ENCODE measurements at places on chromosomes 11 and 22.

DNA sequence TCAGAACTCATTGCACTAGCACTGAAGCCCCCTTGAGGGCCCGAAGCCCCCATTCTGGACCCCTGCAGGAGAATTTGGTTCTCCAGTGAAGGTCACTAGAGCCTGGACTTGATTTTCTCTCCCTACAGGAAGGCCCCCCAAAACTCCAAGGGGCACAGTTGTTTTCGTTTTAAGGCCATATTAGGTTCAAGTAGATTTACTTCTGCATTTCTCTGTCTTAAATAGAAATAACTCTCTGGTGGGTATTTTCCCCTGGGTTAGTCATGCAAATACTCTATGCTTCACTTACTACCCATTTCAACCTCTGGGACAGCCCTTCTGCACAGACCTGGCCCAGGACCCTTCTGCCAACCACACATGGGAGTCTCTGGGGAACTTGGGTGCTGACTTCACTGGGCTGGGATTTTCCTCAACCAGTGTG lies 41.6 kb downstream of the WEE1 start:
- peak; percentile 38 for DNase-seq

DNA sequence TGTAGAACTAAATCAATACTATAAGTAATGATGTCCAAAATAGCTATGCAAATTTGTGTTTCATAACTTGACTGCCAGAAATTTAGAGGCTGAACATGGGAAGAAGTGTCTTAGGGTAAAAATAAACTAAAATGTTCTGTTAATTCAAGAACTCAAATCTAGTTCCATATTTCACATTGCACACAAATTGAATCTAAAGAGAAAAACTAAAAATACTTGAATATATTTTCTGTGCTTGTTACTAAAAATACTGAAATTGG lies 43.5 kb downstream of the FANCF start:
- DNase-seq, result no peak

GRCh38 chr11:118895093-118896039 lies 11.7 kb downstream of the CXCR5 start:
- no peak for DNase-seq

DNA sequence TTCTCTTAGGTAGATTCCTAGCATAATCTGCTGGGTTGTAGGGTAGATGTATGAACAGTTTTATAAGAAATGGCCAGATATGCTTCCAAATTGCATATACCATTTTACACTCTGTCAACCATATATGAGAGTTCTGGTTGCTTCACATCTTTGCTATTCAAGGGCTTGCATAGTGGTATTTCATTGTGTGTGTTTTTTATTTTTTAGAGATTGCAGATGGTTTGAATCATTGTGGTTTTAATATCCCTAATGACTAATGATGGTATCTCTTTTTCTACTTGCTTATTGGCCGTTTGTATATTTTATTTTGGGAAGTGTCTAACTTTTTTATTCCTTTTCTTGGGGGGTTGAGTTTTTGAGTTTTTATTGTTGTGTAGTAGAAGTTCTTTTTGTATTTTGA lies 26.9 kb downstream of the RNF214 start:
- no peak for DNase-seq
